ENCODE measurements at places on chromosomes 13 and 19.

- no peak for DNase-seq
Observed at GRCh38 chr19:2926341-2927031, 18.3 kb downstream of the ZNF77 start.

DNA sequence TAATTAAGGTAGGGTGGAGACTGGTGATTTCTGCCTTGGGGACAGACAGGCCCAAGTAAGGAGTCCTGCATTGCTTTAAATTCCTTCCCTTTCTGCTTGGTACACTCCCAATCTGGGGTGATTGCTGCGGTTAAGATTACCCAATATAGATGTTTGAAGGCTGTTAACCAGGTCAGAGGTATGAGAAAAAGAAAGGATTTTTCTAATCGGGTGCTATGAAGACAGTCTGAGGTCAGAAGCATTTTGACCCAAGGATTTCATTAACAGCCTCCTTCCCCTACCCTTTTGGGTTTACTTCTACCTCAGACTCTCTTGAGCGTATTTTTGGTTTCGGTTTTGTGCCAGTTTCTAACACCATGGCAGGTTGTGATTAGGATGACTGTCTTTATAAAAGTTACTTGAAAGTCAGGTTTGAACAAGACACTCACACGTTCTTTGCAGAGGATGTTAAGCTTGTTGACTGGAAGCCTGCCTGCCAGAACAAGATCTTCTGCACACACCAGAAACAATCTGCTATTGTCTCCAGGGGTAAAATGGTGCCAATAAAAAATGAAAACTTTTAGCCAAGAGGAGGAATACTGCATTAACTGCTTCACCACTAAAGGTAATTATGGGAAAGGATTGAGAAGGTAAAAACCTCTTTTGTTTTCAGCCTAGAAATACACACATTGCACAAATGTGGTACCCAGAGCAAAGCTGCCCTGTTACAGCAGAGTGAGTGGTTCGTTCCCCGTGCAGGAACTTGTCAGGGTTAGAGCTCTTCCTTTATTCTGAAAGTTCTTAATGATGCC lies 108.8 kb downstream of the NDFIP2 start:
- DNase-seq: no peak

GRCh38 chr13:64160479-64160878 lies 2744.8 kb upstream of the PCDH20 start:
- DNase-seq: no peak

- DNase-seq: no peak
Observed at GRCh38 chr13:111469916-111470506, 149.6 kb downstream of the TEX29 start.

DNA sequence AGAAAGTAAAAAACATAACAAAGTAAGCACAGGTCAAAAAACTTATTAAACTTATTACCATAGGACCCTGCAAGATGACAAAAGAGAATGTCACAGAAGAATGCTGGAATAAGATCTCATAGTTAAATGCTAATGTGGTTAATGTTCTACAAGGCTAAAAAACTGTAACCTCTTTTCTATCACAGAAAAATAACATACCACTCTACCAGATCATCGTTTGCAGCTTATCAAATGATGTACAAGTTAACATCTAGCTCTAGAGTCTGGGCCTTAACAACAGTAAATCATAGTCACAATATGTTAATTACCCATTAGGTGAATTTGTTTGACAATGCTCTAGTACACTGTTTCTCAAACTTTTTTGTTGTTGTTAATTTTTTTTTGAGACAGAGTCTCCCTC lies 53.0 kb downstream of the NUFIP1 start:
- DNase-seq: no peak

GRCh38 chr19:39401549-39402345 lies 4.9 kb upstream of the ZFP36 start:
- no peak for DNase-seq

DNA sequence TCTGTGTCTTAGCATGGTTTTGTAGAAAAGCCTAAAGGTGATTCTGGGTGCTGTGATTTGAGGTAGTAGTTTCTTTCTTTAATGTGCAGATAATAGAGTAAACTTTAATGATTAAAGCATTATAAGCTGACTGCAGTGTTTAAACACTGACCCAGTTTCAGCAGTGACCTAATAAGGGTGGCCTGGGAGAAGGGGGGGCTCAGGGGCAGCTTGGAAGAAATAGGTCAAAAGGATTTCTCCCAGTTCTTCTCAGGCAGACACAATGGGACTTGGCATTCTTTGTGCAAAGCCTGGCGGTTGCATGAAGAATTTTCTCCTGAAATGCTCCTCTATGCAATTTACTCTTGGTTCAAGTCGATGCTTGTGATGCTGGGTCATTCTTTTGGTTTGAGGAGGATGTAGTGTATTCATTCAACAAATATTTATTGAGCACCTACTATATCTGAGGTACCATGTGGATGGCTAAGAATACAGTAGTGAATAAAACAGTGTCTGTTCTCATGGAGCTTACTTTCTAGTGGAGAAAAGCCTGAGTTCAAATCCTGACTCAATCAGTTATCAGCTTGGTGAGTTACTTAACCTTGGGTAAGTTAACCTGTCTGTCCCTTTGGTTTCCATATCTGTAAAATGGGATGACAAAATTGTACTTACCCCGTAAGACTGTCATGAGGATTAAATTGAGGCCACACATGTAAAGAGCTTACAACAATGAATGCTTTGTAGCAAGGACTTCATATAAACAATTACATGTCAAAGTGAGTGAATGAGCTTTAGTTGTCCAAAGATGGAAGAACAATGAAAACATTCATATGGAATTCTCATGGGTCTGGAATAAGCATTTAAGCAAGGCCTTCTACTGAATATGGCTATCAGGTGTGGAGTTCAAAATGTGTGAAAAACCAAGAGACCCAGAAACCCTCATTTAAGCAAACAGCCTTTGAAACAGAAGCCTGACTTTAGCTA lies 210.2 kb downstream of the KCNRG start:
- no peak for DNase-seq

DNA sequence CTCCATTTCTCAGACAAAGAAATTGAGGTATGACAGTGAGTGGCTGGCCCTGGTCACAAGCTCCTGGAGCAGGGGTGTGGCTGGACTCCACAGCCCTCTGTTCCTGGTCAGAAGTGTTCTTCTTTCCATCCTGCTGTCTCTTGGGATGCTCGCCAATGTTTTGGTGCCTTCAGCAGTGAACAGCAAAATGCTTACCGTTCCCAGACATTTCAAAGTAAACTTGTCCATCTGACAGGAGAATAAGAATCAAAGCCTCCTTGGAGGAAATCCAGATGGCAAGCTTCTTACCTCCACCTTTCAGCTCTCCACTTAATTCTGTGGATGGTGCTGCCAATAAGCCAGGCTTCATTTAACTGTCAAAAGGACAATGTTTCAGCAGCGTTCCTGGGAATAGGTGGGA lies 954.1 kb downstream of the UQCRFS1 start:
- no peak for DNase-seq

DNA sequence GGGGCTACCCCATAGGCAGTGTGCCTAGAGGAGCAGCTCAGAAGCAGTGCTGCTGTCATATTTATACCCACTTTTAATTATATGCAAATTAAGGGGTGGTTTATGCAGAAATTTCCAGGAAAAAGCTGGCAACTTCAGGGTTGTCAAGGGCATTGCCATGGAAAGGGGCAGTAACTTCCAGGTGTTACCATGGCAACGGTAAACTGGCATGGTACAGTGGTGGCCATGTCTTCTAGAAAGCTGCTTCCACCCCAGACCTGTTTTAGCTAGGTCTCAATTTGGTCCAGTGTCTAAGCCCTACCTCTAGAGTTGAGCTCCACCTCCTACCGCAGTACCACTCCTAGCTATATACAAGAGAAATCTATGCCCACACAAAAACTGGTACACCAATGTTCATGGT lies 11.3 kb downstream of the PNMA8A start:
- DNase-seq: no peak

DNA sequence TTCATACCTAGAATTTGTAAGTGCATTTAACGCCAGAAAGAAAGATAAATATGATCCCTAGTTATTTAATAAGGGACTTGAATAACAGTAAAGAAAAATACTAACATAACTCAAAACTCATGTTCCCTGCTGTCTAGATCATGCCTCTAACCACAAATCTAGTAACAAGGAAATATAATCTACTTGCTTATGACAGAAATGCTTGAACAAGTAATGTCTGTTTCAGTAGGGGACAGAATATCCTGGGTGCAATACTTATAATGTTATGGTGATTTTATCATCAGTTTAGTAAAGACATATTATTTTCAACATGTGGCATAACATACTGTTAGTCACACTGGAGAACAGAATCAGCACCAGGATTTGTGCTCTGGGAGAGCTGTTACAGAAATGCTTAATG lies 861.9 kb upstream of the SLITRK1 start:
- no peak for DNase-seq

- no peak for DNase-seq
Observed at GRCh38 chr13:38954844-38955243, 35.8 kb downstream of the STOML3 start.

GRCh38 chr13:44758630-44759383 lies 182.7 kb upstream of the TSC22D1 start:
- DNase-seq: peak; percentile 81

DNA sequence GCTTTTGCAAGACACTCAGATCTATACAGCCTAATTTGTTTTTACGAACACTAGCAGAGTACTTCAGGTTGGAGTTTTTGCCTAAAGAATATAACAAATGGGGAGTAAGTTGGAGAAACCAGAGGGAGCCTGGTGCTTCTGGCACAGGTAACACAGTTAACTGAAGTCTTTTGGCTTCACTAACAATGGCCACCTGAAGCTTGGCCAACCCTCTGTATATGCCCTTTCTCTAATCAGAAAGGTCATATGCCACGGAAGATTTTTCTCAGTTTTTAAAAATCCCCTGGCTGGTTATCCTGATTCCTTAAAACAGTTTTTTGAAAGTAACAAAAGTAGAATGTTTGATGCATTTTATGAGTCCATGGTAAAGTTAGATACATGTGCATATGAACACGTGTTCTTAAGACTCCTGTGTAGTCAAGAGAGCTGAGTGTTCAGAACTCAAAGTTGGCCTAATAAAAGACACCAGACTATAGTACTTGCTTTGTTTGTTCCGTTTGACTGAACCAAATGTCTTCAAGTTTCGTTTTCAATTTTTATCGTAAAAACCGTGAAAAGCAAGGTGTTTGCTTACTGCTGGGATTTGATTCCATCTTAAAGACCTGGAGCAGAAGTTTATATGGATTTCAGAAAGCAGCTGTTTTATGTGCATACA lies 137.5 kb downstream of the KCNRG start:
- DNase-seq: no peak

- DNase-seq: peak; percentile 87
Observed at GRCh38 chr19:12757544-12758274, 6.1 kb downstream of the BEST2 start.

DNA sequence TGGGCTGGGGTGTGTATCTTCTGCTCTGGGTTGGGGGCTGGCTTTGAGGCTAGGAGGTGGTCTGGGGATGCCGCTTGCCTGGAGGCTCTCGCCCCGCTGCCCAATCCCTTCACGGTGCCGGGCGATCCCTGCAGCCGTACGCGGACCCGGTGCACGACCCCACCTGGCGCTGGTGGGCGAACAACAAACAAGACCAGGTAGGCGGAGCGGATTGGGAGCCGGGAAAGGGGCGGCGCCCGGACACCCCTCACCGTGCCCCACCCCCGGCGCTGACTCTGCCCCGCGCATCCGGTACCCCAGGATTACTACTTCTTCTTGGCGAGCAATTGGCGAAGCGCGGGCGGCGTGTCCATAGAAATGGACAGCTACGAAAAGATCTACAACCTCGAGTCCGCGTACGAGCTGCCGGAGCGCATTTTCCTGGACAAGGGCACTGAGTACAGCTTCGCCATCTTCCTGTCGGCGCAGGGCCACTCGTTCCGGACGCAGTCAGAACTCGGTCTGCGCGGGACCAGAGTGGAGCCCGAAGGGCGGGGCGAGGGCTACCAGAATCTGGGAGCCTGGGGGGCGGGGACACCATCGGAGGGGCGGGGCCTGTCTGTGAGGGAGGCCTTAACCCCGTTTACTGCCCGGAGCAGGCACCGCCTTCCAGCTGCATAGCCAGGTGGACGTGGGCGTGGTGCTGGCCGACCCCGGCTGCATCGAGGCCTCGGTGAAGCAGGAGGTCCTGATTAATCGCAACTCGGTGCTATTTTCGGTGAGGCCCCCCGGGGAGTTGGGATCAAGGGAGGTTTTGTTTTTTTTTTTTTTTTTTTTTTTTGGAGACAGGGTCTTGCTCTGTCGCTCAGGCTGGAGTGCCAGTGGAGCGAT lies 12.1 kb upstream of the PSMD8 start:
- peak; percentile 85 for DNase-seq

- peak; percentile 91 for DNase-seq
Observed at GRCh38 chr19:13597640-13598039, 91.4 kb upstream of the CACNA1A start.

- DNase-seq: no peak
Observed at GRCh38 chr19:41707871-41708371, 505 bp upstream of the CEACAM5 start.

DNA sequence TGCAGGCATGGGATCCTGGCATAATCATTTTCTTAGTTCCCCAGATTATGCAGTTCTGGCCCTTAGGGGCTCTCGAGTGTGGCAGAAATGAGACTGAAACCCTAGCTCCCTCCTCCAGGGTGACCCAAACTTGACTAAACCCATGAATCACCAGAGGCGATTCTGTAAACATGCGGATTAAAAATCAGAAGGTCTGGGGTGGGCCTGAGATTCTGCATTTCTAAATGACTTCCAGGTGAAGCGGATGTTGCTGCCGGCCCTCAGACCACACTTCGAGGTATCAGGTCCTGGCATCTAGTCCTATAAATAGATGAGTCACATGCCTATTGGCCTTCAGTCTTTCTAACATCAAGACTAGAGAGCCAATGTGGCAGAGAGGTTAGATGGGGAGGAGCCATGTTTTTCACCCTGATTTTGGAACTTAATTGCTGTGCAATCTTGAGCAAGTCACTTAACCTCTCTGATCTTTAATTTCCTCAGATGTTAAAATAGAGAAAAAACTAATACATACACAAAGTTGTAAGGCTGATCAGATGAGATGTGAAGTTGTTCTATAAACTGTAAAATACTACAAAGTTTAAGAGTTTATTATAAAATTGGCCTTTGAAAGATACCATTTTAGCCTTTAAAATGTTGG lies 431.2 kb downstream of the FOXO1 start:
- DNase-seq: no peak

- no peak for DNase-seq
Observed at GRCh38 chr13:43977911-43978310, 98.2 kb downstream of the LACC1 start.

- DNase-seq: no peak
Observed at GRCh38 chr13:62251734-62252133, 836.1 kb upstream of the PCDH20 start.

DNA sequence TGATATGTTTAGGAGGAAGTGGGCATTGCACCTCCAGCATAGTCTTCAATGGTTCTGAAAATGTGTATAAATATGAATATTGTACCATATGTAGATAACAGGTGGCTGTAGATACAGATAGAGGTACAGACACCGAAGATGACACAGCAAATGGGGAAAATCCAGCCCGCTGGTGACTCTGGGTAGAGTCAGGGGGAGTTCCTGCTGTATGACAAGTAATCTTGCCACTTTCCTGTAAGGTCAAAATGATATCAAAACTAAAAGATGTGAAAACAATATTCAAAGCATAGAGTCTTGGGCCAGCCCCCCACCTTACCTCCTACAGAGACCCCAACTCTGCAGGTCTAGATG lies 17.8 kb downstream of the C2CD4C start:
- no peak for DNase-seq

GRCh38 chr19:41941410-41942202 lies 13.4 kb upstream of the ERFL start:
- DNase-seq: no peak

- DNase-seq: no peak
Observed at GRCh38 chr19:13104360-13104847, 1.7 kb upstream of the LYL1 start.

GRCh38 chr13:48646791-48647190 lies 6.9 kb upstream of the CYSLTR2 start:
- DNase-seq: no peak
